ENCODE measurements at places on chromosomes 6 and 20.
A peak's percentile ranks its signal among the peaks of the same experiment; 100 is the strongest.

DNA sequence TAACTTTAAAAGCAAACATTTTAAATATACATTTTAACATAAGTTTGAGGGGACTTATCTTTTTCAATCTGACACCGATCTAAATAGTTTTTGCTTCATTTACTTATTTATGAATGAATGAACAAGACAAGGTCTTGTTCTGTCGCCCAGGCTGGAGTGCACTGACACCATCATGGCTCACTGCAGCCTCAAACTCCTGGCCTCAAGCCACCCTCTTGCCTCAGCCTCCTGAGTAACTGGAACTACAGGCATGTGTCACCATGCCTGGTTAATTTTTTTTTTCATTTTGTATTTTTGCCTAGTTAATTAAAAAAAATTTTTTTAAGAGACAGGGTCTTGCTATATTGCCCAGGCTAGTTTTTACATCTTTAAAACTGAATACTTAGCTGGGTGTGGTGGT, 25.4 kb downstream of the FBXO9 start:
- no peak for DNase-seq
- peaks cover 40% of the 10 kb centered on the region for H3K36me3 ChIP-seq
- no peaks in the 10 kb centered on the region for H3K4me1 ChIP-seq
- H3K27ac ChIP-seq = no peak overlapping the region
- H3K27me3 ChIP-seq = no peaks in the 10 kb centered on the region

- H3K4me1 ChIP-seq = peaks cover 78% of the 10 kb centered on the region
- H3K27me3 ChIP-seq = no peaks in the 10 kb centered on the region
- H3K4me3 ChIP-seq = no peak overlapping the region
- no peaks in the 10 kb centered on the region for H3K36me3 ChIP-seq
- H3K27ac ChIP-seq = no peak overlapping the region
Observed at GRCh38 chr6:259316-259715, 33.0 kb upstream of the DUSP22 start.

DNA sequence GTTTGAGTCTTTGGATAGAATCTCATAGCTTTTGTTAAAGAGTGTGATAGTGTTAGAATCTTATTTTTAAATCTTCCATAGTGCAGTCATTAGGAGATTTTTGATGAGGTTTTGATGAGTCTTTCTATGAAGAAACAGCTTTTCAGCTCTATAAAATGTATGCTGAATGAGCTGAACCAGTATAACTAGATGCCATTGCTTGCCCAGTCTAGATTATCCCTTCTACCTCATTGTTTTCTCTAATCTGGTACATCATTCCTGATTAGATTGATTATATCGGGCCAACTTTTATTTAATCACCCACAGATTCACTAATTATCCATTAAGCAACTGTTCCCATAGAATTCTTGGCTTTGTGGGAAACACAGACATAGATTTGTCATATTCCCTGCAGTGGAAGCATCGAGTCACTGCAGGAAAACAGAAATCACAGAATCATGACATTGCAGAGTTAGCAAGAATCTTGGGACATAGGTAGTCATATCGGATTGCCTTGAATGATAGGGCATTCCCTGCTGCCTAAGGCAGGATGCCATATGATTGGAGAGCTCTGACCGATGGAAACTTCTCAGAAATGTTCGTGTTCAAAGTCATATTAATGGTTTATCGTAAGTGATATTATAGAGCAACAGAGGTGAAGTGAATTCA, 882.7 kb upstream of the FLRT3 start:
- H3K4me1 ChIP-seq = no peaks in the 10 kb centered on the region
- H3K27me3 ChIP-seq = no peaks in the 10 kb centered on the region
- no peaks in the 10 kb centered on the region for H3K36me3 ChIP-seq
- H3K4me3 ChIP-seq = no peak overlapping the region
- no peak overlapping the region for H3K27ac ChIP-seq

DNA sequence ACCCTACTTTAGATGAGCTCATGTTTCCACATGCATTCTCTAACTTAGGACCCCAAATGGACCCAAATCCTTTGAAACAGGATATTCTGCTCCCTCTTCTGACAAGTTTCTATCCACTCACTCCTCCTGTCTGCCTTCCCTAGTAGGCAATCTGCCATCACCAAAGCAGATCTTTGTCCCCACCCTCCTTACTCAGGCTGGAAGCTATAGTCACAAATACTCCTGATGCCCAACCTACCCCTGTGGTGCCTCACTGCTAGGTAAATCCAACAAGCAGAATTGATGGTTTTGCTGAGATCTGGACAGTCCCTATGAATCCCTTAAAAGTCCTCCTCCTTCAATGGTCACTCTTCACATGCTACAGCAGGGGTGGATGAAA, 21.7 kb downstream of the ELOVL5 start:
- H3K27ac ChIP-seq = peak overlapping the region; percentile 90
- H3K36me3 ChIP-seq = peaks cover 35% of the 10 kb centered on the region
- no peaks in the 10 kb centered on the region for H3K27me3 ChIP-seq
- H3K4me3 ChIP-seq = no peak overlapping the region
- DNase-seq = no peak
- H3K4me1 ChIP-seq = peaks cover 50% of the 10 kb centered on the region
